ENCODE measurements at places on chromosomes 5 and 9.

- DNase-seq: no peak
- H3K27ac ChIP-seq: no peak overlapping the region
- no peaks in the 10 kb centered on the region for H3K4me1 ChIP-seq
- no peaks in the 10 kb centered on the region for H3K27me3 ChIP-seq
These were observed 281.0 kb upstream of the TNC start for GRCh38 chr9:115398996-115399395.

- peak overlapping the region; percentile 86 for H3K4me3 ChIP-seq
- peak; percentile 54 for DNase-seq
- H3K4me1 ChIP-seq: peaks cover 64% of the 10 kb centered on the region
- H3K27me3 ChIP-seq: no peaks in the 10 kb centered on the region
- peaks cover 24% of the 10 kb centered on the region for H3K36me3 ChIP-seq
These were observed 3.7 kb downstream of the TLN1 start for GRCh38 chr9:35728041-35728971.

DNA sequence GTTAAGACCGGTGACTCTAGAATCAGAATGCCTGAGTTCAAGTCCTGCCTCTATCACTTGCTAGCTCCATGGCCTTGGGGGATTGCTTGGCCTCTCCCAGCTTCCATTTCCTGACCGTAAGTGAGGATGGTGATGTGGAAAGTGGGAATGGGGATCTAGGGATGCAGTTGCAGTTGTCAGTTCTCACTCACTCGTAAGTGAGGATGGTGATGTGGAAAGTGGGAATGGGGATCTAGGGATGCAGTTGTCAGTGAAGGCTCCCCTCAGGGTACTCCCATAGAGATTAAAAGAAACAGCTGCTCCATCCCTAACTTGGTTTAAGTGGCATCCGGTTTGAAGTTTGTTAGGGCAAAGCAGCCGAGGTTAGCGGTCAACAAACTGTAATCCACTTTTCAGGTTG is 3.0 kb upstream of the IL9 start:
- H3K4me1 ChIP-seq: no peaks in the 10 kb centered on the region
- no peak for DNase-seq
- no peaks in the 10 kb centered on the region for H3K36me3 ChIP-seq
- H3K4me3 ChIP-seq: no peak overlapping the region
- H3K27ac ChIP-seq: no peak overlapping the region

- H3K27ac ChIP-seq: no peak overlapping the region
- H3K27me3 ChIP-seq: no peaks in the 10 kb centered on the region
- no peak for DNase-seq
- H3K4me1 ChIP-seq: peaks cover 22% of the 10 kb centered on the region
These were observed 56.9 kb upstream of the PLPP1 start for GRCh38 chr5:55591686-55592085.

GRCh38 chr5:135012951-135013391 is 21.1 kb downstream of the PITX1 start:
- H3K36me3 ChIP-seq: no peaks in the 10 kb centered on the region
- no peaks in the 10 kb centered on the region for H3K4me1 ChIP-seq
- H3K4me3 ChIP-seq: no peak overlapping the region
- H3K27ac ChIP-seq: no peak overlapping the region
- no peak for DNase-seq
- no peaks in the 10 kb centered on the region for H3K27me3 ChIP-seq

DNA sequence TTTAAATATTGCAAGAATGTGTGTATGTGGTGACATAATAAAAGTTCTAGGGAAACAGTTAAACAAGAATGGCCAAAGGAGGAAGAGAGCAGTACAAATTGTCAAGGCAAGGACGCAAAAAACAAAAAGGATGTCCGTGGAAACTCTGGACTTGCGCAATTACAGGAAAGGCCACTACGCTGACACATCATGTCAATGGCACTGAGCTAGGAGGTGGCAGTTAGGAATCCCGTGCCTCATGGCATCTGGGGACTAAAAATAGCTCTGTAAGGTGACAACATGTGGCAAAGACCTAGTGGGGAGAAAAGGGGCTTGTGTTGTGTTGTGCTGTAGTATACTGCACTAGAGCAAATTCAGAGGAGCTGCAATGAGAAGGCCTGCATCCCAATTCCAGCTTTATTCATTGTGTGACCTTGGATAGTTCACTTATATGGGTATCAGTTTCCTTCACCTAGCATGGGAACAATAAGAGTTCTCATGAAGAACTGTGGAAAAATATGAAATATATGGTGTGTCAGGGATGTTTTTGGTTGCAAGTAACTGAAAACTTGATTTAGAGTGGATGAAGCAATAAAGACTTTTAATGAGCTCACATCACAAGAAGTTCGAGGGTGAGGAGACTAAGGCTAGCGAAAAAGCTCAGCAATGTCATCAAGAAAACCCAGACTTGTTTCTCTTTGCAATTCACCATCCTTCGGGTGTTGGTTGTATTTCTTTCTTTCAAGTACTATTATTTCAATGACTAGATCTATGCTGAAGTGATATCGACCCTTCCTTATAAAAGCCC is 124.1 kb upstream of the STC2 start:
- DNase-seq: peak; percentile 12
- peaks cover 2% of the 10 kb centered on the region for H3K4me1 ChIP-seq

GRCh38 chr5:28374492-28374967 is 1336.1 kb upstream of the CDH9 start:
- H3K27me3 ChIP-seq: no peaks in the 10 kb centered on the region
- no peaks in the 10 kb centered on the region for H3K36me3 ChIP-seq
- no peaks in the 10 kb centered on the region for H3K4me1 ChIP-seq
- DNase-seq: no peak
- no peak overlapping the region for H3K27ac ChIP-seq

- no peaks in the 10 kb centered on the region for H3K36me3 ChIP-seq
- H3K27ac ChIP-seq: no peak overlapping the region
- no peak overlapping the region for H3K4me3 ChIP-seq
- H3K4me1 ChIP-seq: no peaks in the 10 kb centered on the region
- H3K27me3 ChIP-seq: no peaks in the 10 kb centered on the region
- DNase-seq: no peak
These were observed 320.7 kb downstream of the ASTN2 start for GRCh38 chr9:117093891-117094844.

- H3K4me1 ChIP-seq: no peaks in the 10 kb centered on the region
- H3K27me3 ChIP-seq: peaks cover 4% of the 10 kb centered on the region
- no peak overlapping the region for H3K4me3 ChIP-seq
- no peak for DNase-seq
These were observed 525.2 kb upstream of the TRPC7 start for GRCh38 chr5:136890431-136891148.

DNA sequence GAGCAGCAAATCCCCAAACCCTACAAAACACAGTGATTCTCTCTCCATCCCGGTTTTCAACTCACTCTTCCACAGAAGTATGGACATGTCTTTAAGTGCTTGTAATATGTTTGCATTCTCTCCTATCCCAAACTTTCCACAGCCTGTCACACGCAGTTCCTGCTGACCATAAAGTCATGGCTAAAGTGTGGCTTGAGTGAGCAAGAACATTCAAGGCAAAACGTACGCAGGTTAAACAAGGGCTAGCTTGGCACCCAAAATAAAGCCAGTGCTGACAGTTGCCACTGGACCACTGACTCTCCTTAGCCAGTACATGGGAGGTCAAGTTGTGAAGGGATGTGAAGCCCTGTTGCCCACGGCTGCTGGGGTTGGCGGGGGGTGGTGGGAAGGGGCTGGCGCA is 211.1 kb upstream of the IRX1 start:
- no peaks in the 10 kb centered on the region for H3K36me3 ChIP-seq
- DNase-seq: no peak
- H3K27me3 ChIP-seq: no peaks in the 10 kb centered on the region

DNA sequence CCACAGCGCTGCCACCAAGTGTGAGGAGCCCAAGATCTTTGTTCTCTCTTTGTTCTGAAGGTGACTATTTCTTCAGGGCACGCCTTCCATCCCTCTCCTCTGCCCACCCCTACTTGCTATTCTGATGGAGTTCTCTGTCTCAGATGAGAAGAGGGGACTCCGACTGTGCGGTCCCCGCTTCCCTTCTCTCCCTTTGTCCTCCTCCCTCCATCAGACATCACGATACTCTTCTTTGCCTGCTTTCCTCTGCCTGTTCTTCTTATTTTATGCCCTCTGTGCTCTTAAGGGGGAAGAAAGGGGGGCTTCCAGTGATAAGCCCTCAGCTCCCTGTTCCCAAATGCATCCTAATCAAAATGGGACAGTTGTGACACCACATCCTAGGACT is 307.8 kb downstream of the RAB3C start:
- no peaks in the 10 kb centered on the region for H3K36me3 ChIP-seq
- no peaks in the 10 kb centered on the region for H3K27me3 ChIP-seq
- DNase-seq: no peak

GRCh38 chr5:91058155-91058554 is 325.0 kb downstream of the ARRDC3 start:
- H3K27ac ChIP-seq: no peak overlapping the region
- H3K4me3 ChIP-seq: no peak overlapping the region
- H3K4me1 ChIP-seq: peaks cover 8% of the 10 kb centered on the region
- H3K27me3 ChIP-seq: no peaks in the 10 kb centered on the region
- H3K36me3 ChIP-seq: no peaks in the 10 kb centered on the region

- no peaks in the 10 kb centered on the region for H3K36me3 ChIP-seq
- no peak for DNase-seq
- H3K27me3 ChIP-seq: peaks cover 14% of the 10 kb centered on the region
These were observed 39.2 kb upstream of the BARHL1 start for GRCh38 chr9:132543251-132543650.

- peaks cover 5% of the 10 kb centered on the region for H3K27me3 ChIP-seq
- H3K4me1 ChIP-seq: no peaks in the 10 kb centered on the region
- no peaks in the 10 kb centered on the region for H3K36me3 ChIP-seq
- no peak overlapping the region for H3K4me3 ChIP-seq
- no peak overlapping the region for H3K27ac ChIP-seq
These were observed 36.8 kb downstream of the TGFBI start for GRCh38 chr5:136065588-136065987.

- H3K27ac ChIP-seq: no peak overlapping the region
- DNase-seq: no peak
- H3K4me1 ChIP-seq: no peaks in the 10 kb centered on the region
- no peaks in the 10 kb centered on the region for H3K36me3 ChIP-seq
These were observed 286.9 kb downstream of the GADD45G start for GRCh38 chr9:89891591-89892304.
